ENCODE measurements at places on chromosomes 12 and 14.

DNA sequence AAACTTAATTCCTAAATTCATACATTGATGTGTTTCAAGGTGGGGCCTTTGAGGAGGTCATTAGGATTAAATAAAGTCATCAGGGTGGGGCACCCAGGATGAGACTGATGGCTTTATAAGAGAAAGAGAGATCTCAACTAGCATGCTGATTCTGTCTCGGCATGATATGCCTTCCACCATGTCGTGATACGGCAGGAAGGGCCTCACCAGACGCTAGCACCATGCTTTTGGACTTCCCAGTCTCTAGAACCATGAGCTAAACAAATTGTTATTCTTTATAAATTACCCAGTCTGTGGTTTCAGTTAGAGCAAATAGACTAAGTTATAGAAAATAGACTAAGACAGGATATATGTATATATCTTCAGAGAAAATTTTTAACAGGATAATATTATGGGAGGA is 759.6 kb downstream of the MED13L start:
- no peak for DNase-seq

DNA sequence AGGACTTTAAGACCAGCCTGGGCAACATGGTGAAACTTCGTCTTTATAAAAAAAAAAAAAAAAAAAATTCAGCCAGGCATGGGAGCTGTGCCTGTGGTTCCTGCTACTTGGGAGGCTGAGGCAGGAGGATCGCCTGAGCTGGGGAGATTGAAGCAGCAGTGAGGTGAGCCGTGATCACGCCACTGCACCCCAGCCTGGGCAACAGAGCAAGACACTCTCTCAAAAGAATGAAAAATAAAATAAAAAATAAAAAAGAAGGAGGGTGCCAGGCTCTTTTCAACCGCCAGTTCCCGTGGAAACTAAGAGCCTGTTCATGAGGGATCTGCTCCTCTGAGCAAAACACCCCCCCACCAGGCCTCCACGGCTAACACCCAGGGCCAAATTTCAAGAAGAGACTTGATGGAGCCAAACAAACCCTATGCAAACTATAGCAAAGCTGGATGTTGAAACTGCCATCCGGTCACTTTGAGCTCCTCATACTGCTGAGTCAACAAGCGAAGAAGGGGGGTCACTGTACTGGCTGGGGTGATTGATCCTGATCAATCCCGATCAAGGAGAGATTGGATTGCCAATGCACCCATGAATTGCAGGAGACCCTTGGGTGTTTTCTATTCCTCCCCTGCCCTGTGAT is 23.4 kb downstream of the DLK1 start:
- no peak for DNase-seq

DNA sequence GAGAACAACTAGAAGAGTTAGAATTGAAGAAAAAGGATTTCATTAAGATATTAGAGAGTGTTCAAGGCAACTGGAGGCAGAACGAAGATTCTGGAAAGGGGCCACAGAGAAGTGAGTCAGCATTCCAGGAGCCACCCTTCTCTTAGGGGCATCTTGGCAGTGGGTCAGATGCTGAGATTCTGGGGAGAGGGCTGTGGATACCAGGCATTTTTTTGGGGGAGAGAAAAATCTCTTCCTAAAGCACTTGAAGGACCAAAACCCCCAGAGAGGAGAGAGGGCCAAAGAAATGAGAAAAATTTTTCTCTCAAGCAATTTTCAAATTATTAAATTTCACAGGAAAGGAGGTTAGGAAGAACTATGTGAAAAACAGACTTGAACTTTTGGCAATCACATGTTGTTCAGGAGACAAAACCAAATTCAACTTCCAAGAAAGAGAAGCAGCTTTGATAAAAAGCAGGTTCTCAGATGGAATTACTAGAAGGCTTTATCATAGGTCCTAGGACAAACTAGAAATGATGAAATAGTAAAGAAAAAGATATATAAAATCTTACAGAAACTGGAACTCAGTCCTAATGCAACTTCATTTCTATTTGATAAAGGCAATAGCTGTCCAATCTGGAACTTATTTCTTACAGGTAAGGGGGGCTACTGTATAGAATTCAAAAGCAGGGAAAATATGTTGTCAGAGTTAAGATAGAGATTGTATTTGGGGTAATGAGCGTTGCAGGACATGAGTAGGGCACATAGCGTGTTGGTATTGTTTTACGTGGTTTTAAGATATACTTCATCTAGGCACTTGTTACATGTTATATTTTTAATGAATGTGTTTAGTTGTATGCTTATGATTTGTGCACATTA is 1.1 kb upstream of the CLEC2D start:
- no peak for DNase-seq

DNA sequence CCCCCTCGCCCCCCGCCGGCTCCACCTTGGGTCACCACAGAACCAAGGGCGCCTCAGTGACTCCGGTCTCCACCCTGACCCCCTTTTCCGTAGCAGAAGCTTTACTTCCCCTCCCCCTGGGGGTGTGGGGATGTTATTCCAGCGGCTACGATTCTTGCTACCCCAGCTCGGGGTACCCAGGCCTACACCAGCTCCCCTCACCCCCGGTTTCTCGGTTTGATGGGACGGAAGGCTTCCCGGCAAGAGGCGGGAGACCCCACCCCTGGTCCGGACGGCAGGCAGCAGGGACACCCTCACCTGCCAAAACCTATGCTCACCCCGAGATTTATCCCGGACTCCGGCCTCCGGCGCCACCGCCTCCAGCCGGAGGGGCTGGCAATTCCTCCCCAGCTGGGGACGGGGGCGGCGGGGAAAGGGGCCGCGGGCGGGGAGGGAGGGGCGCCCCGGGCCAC is 619 bp downstream of the RAB15 start:
- no peak for DNase-seq

GRCh38 chr14:89121968-89122620 is 294.9 kb downstream of the FOXN3 start:
- no peak for DNase-seq

DNA sequence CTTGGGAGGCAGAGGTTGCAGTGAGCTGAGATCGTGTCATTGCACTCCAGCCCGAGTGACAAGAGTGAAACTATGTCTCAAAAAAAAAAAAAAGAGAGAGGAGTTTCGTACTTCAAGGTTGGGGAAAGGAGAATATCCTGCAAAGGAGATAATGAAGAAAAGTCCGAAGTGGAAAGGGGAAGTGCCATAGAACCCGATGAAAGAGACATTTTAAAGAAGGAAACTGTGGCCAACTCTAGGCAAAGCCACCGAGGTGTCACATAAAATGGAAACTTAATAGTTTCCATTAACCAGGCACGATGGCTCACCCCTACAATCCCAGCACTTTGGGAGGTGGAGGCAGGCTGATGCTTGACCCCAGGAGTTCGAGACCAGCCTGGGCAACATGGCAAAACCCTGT is 15.0 kb upstream of the LTBP2 start:
- DNase-seq: no peak

GRCh38 chr12:11819643-11820042 is 170.2 kb downstream of the ETV6 start:
- no peak for DNase-seq

- no peak for DNase-seq
Observed at GRCh38 chr14:95227279-95227860, 70.0 kb upstream of the DICER1 start.

- DNase-seq: no peak
Observed at GRCh38 chr14:77322250-77322902, 1.5 kb downstream of the GSTZ1 start.

GRCh38 chr12:7899755-7900154 is 27.0 kb upstream of the SLC2A14 start:
- DNase-seq: no peak

DNA sequence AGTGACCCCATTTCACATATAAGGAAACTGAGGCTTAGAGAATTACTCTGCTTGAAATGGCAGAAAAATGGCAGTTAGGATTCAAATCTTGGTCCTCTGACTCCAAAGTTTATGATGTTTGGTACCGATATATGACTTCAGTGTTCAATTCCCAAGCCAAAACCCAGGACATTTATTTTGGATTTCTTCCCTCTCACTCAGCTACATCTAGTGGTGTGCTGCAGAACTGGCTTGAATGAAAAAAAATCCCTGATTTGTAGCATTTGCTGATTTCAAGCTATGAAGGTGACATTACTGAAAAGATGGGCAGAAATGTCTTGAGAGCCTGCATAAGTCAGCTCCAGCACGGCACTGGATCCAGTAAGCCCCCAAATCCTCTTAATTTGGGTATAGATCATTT is 106.4 kb downstream of the EFCAB11 start:
- DNase-seq: no peak

- DNase-seq: no peak
Observed at GRCh38 chr14:55277972-55278740, 6.9 kb downstream of the FBXO34 start.

- no peak for DNase-seq
Observed at GRCh38 chr14:105486163-105486973, at the start of gene CRIP1. TSS of gene CRIP1 (plus strand) at chr14:105486886. CDS start at chr14:105487260, 374 bp downstream.

DNA sequence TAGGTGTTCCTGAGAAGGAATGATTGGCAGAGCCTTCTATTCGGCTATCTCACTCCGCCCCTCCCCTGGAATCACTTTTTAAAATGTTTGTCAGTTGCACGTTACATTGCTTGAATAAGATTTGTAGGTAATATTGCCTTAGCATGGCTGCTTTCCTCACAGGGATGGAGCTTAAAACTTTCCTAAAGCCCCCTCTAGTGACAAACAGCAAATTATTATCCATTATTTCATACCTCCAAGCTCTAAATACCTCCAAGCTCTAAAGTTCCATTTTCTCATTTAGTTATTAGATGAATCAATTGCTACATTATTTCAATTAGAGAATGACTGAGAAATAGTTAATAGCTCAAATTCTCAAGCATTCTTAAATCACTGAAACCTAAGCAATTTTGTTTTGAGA is 5.1 kb upstream of the SPATA7 start:
- no peak for DNase-seq

DNA sequence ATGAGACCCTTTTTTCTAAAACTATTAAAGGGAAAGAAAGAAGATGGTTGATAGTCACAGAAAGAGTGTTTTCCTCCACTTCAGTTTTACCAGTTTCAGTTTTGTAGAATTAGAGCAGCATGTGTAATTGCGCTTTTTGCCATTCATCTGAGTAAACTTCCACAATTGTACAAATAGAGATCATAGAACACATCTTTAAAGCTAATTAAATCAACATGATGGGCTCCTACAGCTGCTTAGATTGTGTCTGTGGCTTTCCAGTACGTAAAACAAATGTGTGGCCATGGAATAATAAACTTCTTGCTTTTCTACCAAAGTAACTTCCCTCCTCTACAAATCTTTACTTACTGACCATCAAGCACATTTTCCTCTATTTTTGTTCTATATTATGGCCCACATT is 84.2 kb upstream of the LRIG3 start:
- no peak for DNase-seq

GRCh38 chr12:128940090-128940888 is 87.0 kb downstream of the GLT1D1 start:
- DNase-seq: no peak

GRCh38 chr12:123109319-123109772 is 41.5 kb downstream of the PITPNM2 start:
- DNase-seq: no peak

DNA sequence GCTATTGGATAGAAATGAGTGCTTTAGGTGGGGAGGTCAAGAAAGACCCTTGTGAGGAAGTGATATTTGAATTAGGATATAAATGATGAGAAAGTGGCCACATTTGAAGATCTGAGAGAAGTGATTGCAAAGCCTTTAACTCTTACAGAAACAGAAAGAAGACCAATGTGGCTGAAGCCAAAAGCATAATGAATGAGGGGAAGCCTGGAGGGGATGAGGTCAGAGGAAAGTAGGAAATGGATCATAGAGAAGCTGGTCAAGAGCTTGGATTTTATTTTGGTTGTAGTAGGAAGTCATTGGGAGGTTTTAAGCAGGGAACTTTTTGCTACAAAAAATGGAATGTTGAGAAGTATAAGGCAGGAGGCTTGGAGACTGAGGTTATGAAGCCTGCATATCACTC is 3.5 kb upstream of the GYS2 start:
- DNase-seq: no peak

DNA sequence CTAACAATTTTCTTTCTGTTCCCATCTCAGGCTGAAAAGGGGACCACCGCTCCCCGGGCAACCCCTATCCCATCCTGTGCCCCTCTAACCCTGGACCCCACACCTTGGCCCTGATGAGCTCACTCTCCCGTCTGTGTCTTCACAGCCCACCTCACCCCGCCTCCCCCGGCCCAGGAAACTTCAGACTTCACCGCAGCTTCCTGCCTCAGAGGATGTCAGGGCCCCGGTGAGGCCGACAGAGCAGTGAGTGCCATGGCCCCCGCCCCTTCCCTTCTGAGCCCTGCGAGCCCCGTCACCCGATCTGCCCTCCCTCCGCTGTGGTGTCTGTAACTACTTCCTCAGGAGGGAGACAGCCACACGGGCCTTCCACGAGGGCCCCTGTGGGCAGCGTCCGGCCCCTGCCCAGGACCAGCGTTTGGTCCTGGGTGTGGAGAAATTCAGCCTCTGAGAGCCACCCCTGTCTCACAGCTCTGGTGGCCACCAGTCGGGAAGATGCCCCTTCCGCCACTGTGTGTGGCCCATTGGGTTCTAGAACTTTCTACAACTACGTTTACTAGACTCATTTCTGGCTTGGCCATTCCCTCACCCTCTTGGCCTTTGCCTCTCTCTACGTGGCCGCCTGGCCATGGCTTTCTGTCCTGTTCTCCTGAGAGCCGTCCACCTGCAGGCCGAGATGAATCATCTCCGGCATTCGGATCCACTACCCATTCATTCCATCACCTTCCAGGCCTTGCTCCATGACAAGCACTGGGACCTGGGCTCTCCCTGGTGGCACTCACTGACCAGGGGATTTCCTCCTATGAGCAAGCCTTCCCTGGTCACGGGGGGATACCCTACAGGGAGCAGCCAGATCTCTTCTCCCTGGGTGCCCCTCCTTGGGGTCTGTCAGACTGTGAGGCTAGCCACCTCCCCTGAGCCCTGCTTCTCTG is 3.4 kb downstream of the RHOF start:
- peak; percentile 85 for DNase-seq

GRCh38 chr14:55438066-55438683 is 2.2 kb downstream of the TBPL2 start:
- no peak for DNase-seq

DNA sequence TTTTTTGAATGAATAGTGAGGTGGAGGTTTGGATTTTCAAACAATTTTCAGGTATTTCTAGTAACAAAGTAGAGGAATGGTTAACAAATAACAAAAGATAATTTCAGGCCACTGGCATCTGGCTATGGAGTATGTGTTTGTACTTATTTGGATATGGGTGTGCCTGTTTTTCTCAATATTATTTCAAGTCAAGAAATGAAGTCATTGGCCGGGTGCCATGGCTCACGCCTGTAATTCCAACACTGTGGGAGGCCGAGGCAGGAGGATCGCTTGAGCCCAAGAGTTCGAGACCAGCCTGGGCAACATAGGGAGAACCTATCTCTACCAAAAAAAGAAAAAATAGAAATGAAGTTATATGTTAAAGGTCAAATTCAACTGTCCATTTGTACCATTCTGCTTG is 13.9 kb downstream of the SLC35E3 start:
- no peak for DNase-seq

DNA sequence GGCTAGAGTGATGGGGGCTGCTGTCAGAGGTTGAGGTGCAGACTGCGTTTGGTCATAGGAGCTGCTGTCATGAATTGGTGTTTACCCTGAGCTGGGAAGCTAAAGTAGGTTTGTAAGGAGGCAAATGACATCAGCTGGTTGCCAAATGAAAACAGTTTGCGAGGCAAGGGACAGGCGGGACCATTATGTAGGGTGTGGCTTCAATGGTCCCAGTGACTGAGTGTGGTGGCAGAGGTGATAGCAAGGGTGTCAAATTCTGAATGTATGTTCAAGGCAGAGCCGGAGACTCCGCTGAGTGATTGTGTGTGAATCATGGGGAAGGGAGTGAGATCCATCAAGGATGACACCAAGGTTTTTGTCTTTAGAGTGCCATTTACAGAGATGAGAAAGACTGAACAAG is 359.5 kb downstream of the VRK1 start:
- no peak for DNase-seq

- no peak for DNase-seq
Observed at GRCh38 chr12:61490526-61491498, 769.4 kb upstream of the USP15 start.
